Mesenteric fat pad (tissue), 1 donor: ENCODE measurements at places on chromosomes 7 and 10. TPM values are rescaled to one million over a fixed set of nuclear protein-coding genes. Genes with fewer than 3 reads are reported as not detected.
A peak's percentile ranks its signal among the peaks of the same experiment; 100 is the strongest.

GRCh38 chr10:76415554-76415953 is 984.1 kb downstream of the LRMDA start:
- no peak for DNase-seq

METTL27 gene
- total RNA-seq, result 1.7 TPM

DNA sequence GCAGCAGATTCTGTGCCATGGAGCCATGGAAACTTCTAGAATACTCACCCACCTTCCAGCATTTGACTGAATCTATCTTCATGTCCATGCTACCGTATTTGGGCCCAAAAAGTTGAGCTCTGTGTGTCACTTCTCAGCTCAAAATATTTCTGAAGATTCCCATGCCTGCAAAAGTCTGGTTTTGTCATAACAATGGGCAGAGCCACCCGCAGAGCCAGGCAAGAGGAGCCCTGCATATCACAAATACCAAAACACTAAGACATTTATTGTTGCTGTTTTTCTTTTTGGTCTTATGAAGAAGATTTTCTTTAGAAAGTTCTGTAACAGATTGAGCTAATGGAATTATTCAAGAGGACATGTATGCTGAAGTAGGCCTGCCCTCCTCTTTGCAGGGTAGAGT is 68.1 kb downstream of the PRTFDC1 start:
- no peak for DNase-seq

- DNase-seq, result no peak
Measured at GRCh38 chr7:141356161-141356560, 195.0 kb upstream of the AGK start.

DNA sequence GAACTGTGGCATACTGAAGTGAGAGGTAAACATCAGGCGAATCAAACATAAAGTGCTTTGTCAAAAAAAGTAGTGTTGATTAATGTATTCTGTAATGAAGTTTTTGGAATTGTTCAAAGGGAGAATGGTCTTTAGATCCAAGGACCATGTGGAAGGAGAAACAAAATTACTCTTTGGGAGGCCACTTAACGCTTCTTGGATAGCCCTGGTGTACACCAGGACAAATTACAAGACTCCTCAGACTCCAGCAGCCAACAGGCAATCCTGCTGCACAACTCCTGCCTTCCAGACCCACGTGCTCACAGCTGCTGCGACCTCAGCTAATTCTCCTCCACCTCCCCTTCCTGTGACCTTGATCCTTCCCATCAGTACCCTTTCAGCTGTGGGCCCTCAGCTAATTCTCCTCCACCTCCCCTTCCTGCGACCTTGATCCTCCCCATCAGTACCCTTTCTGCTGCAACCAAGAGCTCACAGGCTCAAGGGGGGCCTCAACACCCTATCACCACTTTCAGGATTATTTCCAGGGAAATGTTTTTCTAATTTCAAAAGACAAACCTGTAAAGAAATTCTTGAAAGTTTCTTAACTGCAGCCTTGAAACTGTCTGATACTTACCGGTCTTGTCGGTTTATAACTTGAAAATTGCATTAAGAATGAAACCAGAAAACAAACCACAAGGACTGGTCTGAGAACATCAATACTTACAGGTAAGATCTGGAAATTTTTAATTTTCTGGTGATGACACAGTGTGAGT is 29.7 kb upstream of the DDC start:
- no peak for DNase-seq

SYCE1 gene
- 2.1 TPM for total RNA-seq

ZNF853 gene
- total RNA-seq, result 4.1 TPM

DNA sequence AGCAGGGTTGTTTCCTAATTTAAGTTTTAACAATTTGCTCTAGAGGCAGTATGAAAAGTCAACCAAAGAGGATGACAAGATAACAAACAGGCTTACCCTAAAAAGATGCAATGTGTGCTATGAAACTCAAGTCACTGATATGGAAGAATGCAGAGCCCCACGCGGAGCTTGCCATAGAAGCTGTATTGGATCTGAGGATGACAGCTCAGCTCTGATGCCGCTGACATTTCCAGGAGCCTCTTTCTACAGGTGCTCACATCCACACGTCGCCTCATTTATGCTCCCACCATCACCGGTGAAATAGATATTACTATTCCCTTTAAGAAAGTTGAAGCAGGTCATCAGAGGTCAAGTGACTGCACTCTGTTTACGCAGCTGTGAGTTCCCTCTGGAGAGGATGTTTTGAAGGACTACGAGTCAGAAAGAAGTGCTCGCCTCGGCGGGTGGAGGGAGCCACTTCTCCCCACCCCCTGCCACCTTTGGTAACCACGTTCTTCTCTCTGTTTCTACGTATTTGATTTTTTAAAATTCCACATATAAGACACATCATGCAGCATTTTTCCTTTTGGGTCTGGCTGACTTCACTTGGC is 275.4 kb downstream of the GLRX3 start:
- peak; percentile 49 for DNase-seq

GRCh38 chr7:3825491-3825890 is 524.4 kb downstream of the SDK1 start:
- no peak for DNase-seq

DNA sequence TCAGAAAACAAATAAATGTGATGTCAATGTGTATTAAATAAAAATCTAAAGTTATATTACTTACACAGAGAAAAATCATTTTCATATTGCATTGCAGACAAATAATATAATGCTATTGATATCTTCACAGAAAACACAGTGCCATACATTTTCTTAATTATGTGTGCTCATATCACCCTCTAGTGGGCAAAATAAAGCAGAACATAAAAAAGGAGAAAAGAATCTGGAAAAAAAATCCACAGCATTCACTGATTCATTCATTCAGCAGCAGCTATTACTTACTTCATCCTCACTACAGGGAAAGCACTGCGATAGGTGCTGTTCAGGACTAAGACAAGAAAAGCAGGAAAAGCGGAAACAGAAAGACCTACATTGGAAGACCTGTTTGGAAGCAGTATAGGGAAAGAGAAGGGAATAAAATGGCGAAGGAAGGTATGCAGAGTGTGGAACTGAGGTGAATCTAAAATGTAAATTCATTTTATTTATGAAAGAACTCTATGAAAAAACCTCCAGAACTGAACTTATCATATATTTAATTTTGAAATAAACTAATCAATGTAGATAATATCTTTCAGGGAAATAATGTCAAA is 73.2 kb downstream of the POT1 start:
- DNase-seq, result no peak

STK32C gene
- total RNA-seq, result 18.3 TPM

DNA sequence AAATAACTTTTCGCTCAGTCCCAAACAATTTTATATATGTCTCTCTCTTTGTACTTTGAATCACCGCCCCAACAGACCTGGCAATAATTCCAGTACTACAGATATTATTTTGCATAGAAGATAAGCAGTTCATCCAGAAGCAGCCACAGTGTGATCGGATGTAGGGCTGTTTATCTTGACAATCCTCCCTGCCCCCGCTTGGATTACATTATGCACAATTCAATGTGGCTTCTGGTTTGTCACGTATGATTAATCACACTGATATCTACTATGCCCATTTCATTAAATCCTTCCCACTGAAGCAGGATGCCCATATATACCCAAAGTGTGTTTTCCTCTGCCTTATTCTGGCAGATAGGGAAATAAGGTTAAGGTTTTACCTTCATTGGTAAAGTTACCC is 115.2 kb downstream of the PDE1C start:
- no peak for DNase-seq

- DNase-seq, result no peak
Measured at GRCh38 chr7:142956951-142957623, 5.1 kb downstream of the KEL start.

GRCh38 chr10:78656417-78657162 is 412.2 kb upstream of the ZMIZ1 start:
- no peak for DNase-seq

DNA sequence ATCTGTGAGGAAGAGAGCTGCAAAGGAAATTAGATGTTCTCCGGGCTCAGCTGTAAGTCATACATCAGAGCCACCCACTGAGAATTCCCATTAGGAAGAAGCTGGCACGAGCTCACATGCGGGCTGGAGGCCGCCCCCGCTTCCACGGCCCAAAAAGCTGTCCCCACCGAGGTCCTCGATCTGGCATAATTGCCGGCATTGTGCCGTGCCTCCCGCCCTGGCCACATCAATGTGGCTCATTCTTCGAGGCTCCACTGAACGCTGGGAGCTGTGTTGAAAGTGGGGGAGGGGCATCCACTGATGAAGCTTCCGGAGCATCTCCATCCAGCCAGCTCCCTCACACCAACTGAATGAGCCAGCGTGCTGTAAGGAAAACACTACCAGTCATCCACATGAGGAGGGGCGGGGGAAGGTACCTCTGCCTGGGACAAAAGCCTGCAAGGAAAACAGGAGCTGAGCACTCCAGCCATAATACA is 173.1 kb downstream of the PTPRN2 start:
- peak; percentile 81 for DNase-seq

CFAP70 gene
- 2.5 TPM for total RNA-seq

GRCh38 chr7:78565784-78566183 is 767.2 kb downstream of the PHTF2 start:
- no peak for DNase-seq

UNCX gene
- not detected for total RNA-seq

DNA sequence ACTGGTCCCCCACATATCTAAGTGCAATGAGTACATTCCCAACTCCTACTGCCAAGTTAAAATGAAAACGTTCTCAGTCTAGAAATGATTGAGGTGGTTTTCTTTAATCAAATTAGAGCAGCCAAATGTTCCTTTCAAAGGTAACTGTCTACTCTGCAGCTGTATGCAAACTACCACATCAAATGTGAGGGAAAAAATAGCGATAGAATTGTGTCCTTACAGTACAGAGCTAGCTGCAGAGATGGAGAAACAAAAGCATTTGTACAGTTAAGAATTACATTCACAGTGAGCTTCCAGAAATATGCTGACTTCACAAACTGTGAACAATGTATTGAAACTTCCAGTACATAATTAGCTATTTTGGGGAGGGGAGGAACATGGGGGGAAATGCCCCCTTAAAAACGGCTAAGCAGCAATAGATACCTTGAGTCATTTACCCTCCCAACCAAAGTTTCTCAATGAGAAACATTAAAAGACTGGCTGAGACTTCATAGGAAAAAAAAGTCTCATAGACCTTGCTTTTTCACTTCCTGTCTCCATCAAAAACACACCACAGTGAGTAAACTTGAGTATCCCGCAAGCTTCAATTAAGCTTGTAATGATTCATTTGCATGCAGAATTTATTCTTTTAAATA is 22.9 kb downstream of the CDK6 start:
- DNase-seq, result no peak

ADAM12 gene
- total RNA-seq, result 77.9 TPM

DNA sequence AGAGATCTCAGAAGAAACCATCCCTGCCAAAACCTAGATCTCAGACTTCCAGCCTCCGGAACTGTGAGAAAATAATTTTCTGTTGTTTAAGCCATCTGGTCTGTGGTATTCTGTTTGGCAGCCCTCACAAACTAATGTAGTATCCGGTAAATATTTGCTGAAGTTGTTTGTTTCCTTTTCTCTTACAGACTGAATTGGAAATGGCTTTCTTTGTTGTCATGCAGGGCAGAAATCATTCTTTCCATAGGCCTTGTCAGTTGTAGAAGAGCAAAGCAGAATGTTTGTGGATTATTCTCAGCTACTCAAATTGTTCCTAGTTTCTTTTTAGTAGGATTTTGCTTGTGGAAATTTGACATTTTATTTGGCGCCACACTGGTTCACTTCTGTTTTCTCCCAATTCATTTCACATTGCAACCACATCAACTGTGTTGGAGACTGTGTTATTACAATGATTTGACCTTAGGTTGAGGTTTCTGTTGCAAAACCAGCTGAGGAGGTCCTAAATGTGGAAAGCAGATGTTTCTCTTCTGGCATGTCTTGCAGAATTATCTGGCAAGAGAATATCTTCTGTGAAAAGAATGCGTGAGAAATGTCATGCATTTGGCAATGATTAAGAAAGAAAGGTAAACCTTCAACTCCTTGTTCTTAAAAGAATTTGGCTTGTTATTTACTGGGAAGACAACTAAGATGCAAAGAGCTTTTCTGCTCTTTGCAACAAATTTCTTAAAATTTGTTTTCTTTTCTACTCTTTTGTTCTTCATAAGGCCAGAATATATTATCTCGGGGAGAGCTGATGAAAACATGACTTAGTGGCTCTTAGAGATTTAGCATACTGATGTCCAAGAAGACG is 25.8 kb downstream of the ACTA2 start:
- DNase-seq, result no peak

GRCh38 chr10:101355072-101355706 is 1.2 kb downstream of the BTRC start:
- no peak for DNase-seq

DNA sequence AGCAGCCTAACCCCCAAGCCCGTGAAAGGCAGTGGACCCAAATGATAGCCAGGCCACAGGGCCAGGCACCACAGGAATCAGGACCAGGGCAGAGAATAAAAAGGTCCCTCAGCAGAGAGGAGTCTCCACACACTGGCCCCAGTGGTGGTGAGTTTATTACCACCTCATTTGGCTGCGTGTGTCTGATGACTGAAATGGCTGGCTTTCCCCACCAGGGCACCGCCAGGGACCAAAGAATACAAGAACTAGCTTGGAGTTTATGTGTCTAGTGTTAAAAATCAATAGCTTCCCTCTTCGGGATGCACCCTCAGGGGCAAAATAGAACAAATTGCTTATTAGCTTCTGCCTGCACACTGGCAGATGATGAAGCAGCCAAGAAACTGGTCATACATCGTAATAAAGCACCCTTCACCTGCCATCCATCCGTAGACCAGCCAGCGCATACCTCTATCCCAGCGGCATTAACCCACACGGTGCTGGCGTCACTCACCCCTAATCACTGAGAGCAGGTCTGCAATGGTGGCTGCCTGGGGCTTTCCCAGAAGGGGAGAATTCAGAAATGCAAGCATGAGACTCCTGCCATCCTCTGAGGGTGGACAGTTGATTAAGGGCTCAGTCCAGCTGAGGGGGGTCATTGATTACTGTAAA is 223.7 kb upstream of the ZMIZ1 start:
- no peak for DNase-seq

PHKG1 gene
- total RNA-seq, result 2.8 TPM

DNA sequence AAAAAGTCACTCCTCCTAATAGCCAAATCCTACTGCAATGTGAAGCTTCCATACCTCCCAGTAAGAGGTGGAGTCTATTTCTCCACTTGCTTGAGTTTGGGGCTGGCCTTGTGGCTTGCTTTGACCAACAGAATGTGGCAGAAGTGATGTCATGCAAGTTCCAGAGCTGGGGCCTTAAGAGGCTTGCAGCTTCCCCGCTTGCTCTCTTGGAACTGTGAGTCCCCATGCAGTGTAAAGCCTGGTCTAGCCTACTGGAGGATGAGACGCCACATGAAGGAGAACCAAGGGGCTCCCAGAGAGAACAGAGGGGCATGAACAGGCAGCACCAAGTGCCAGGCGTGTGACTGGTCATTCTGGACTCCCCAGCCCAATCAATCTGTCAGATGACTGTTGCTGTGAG is 58.6 kb upstream of the OPALIN start:
- no peak for DNase-seq

- no peak for DNase-seq
Measured at GRCh38 chr7:7861211-7861633, 107.4 kb upstream of the GLCCI1 start.
